Stimulated activated CD4-positive, alpha-beta T cell treated with anti-CD3 and anti-CD28 coated beads, Interleukin-4, amount 100 ng/mL, for 48 hours (primary cell): ENCODE measurements at places on chromosomes 3 and 15.

- DNase-seq: no peak
These were observed 11.7 kb downstream of the ATP6V1A start for GRCh38 chr3:113758389-113759024.

DNA sequence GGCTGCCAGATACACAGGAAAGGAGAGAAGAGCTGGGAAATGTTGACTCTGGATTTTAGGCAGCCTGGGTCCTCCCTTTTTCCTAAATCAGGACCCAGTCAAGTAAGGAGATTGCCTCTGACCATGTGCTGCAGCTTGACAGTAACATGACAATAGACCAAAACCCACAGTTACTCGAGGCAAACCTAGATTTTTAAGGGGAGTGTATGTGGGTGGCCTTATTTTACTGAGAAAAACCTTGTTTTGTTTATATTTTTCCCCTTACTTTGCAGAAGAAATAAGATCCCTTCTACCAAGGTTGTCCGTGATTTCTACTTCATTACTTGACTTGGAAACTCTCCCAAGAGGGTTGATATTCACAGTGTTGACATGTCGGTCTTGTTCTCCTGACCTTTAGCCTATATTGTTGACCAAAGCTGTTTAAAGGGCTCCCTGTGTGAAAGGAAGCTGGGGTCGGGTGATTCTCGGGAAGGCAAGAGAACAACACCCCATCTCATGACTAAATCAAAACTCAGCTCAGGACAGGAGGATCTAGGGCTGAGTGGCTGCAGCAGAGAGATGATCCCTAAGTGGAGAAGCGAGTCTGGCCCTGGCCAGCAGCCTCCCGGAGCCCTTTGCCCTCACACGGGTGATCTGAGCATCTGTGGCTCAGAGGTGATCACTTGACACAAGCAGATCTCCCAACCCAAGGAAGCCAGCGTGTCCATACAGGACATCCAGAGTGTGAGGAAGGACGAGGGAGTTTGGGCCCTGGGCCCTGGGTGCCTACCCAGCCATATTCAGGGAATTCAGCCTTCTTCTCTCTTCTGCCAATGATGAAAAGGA lies 31.0 kb upstream of the SLCO2A1 start:
- no peak for DNase-seq

DNA sequence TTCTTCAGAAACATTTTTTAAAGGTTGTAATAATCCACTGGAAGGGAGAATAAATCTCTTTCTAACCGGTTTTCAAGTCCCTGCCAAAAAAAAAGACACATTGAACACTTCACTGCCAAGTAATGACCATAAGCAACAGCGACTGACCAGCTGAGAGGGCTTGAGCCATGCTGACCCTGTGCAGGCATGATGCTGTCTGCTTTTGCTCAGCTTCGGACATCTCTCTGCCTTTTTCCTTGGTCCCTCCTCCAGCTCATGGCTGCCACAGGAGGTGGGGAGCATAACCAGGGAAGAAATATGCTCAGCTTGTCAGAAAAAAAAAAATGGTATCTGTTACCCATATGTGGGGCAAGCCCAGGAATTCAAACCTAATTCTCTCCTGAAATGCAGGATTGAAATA lies 1.5 kb downstream of the IGSF10 start:
- DNase-seq: no peak

DNA sequence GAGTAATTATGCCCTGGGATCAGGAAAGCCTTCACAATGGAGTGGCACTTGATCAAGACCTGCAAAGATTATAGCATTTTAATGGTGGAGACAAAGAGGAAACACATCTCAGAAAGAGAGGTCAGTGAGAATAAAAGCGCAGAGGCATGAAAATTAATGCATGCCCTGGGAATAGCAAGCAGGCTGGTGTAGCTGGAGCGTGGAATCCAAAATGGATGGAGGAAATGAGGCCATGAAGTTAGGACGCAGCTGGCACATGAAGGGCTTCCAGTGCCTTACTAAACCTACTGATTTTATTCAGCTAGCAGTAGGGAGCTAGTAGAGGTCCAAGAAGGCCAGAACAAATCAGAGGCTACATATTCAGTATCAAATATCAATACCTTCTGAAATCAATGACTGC lies 38.1 kb downstream of the TMEM212 start:
- no peak for DNase-seq

- DNase-seq: no peak
These were observed 2.2 kb upstream of the FOXB1 start for GRCh38 chr15:60001610-60002527.

GRCh38 chr3:4394567-4394966 lies 72.5 kb downstream of the SUMF1 start:
- no peak for DNase-seq
